ENCODE measurements at places on chromosomes 1 and 21.

DNA sequence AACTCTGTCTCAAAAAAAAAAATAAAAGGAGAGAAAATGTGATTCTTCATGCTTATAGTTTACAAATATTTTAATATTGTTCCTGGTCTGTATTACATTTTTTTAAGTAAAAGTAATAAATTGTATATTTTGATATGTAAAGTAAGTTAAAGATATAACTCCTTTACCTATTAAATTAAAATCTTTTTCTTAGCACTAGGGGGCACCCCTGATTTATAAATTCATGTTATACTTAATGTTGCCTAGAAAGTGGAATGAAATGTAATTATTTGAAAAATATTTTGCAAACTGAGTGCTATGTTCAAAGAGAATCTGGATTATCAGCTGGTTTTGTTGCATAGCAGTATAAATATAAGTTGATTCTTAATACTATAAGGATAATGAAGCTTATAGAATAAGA is 49.2 kb downstream of the RALGPS2 start:
- DNase-seq, result no peak

DNA sequence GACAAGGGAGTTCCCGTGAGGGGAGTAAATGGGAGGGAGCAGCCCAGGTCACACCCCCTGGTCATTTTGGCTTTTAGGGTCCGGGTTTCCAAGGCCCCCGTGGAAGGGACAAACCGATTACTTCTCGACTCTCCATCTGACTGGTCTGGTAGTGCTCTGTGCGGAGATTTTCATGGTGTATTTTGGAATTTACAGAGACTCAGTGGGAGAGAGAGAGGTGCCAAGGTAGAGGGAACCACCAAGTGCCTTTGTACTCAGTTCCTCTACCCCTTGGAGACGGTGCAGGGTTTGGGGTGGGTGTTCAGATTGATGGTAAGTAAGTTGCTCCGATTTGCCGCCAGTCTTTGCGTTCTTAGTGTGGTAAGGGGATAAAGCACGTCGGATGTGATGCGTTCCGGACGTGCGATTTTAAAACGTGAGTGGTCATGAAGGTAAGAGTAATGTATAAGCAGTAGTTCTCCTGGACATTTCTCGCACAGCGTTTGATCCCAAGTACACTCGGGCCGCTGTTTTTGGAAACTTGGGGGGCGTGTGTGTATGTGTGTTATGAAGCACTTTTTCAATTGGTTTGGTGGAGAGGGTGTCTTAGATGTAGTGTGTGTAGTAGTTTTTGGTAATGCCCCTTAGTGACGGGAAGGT is 682 bp downstream of the SUCO start:
- DNase-seq, result no peak

DNA sequence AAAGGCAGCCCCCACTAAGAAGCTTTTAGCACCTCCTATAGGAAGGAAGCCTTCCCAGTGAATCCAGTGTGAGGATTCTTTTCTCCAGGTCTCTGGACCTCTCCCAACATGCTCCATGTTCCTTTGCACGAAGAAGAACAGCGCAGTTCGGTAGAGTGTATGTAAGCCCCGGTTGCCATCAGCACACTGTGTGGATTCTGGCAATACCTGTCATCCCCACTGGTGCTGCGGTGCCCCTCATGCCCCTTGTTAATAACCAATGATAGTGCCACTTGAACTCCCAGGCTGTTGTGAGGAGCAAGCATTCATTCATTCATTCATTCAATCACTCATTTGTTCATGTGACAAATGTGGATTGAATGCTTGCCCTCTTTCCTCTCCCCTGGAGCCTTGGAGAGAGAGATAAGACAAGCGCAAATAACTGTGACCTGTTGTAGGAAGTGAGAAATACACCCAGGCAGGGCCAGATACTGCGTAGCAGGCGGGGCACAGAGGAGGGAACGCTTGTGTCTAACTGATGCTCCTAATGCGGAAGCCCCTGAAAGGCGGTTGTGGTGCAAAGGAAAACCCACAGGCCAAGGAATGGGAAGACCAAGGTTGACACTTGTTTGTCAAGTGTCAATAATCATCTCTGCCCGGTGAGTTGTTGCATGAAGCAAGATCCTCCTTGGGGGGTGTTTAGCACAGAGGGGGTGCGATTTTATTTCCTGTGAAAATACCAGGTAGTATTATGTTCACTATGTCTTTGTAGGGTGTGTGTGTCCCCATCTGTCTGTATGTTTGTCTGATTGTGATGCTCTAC is 9.8 kb downstream of the LGR6 start:
- DNase-seq, result no peak

DNA sequence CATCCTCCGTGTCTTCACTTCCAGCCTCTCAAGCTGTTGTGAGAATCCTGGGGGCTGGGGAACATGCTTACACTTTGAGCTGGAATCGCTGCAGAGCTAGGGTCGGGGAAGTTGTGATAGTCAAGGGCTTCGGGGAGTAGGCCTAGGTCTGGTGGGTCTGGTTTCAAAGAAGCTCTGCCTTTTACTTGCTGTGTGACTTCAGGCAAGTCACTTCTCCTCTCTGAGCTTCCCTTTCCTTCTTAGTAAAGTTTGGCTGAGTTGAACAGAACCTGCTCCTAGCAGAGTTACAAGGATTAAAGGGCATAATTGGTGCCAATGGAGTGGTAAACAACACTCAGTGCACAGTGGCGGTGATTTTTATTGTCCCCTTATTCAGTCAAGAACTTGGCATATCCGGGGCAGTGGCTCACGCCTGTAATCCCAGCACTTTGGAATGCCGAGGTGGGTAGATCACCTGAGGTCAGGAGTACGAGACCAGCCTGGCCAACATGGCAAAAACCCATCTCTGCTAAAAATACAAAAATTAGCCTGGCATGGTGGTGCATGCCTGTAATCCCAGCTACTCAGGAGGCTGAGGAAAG is 25.7 kb downstream of the ARHGEF19 start:
- no peak for DNase-seq

DNA sequence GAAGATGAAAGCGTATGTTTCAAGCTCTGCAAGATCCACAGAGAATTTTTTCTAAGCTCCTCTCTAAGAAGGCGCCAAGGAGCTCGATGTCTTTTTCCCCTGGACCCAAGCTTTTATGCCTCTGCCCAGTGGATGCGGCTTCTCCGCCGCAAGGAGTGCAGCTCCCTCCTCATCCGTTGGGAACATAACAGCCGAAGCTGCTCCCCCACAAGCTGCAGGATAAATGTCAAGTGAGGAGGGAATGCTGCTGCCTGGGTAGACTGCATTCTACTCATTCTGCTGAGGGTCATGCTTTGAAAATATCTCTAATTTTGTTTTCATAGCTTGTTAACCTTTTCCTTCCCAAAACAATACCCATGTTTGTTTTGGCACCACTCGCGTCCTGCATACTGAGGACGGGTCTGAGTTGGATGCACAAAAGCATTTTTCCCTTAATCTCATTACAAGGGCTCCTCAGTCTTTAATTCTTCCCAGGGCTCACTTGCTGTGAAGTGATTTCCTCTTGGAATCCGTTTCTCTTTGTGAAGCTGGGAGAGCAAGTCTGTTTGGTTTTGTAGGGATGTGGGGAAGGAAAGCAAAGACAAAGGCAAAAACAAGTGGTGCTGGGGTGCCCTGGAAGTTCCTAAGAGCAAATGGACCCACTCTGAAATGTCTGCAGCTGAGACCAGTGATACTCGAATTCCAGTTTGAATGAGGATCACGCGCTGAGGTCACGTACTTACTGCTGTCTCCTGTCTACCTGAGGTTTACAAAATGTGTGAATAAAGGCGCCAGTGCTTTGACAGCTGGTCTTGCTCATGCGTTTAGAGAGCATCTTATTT is 134.0 kb upstream of the IRF2BP2 start:
- no peak for DNase-seq

DNA sequence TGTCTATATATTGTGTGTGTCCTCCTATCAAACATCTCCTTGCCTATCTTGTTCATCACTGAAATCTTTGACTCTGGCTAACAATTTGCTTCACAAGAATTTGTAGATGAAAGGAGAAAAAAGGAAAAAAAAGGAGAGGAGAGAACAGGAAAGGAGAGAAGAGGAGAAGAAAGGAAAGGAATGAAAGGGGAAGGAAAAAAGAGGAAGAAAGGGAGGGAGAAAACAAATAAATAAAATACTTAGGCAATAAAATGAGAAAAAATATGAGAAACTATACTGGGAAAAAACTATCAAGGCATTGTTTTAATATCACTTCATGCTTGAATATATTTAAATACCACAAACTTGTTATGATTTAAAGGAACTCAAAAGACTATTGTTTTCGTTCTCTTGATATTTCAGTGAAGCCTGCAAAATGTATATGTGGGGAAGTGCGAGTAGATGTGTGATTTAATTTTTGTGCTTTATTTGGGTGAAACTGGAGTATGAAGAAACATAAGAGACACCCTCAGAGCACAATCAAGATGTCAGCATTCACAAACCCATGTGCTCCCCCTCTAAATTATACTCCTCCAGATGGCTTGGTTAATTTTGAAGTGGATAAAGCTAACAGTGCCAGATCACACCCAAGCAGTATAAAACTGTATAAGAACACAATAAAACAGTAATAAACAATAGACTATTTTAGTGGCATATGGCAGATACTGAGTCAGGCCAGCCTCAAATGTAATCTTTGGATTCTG is 205.7 kb upstream of the SAMSN1 start:
- no peak for DNase-seq

DNA sequence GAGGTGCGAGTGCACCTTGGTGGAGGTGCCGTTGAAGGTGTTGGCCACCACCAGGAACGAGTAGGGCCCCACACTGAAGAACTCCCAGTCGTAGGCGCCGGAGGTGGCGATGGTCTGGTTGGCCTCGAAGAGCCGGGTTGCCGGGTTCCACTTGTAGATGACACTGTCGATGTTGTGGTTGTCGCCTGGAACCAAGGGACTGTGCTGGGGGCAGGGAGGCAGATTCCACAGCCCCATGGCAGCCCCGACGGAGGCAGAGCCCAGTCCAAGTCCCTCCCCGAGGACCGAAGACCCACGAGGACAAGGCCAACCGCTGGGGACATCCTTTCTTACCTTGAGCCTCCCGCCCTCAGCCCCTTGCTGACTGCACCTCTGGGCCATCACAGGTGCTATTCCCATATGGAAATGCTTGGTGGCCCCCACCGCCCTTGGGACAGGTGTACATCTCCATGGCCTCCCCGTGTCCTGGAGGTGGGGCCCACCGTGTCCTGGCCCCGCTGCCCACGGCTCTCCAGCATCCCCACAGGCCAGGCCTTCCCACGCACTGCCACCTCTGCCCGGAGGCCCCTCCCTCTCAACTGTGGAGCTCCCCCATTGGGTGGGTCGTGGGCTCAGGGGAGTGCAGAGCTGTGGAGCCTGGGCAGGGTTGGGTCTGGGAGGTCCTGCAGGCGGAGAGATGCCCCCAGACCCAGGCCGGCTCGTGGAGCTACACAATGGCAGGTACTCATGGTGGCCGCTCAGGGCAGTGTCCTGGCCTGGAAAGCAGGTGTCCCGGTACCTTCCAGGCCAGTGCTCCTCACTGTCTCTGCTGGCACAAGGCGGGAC is 17.9 kb downstream of the KRTAP10-1 start:
- no peak for DNase-seq

GRCh38 chr1:83052865-83053264 is 946.1 kb downstream of the TTLL7 start:
- no peak for DNase-seq

DNA sequence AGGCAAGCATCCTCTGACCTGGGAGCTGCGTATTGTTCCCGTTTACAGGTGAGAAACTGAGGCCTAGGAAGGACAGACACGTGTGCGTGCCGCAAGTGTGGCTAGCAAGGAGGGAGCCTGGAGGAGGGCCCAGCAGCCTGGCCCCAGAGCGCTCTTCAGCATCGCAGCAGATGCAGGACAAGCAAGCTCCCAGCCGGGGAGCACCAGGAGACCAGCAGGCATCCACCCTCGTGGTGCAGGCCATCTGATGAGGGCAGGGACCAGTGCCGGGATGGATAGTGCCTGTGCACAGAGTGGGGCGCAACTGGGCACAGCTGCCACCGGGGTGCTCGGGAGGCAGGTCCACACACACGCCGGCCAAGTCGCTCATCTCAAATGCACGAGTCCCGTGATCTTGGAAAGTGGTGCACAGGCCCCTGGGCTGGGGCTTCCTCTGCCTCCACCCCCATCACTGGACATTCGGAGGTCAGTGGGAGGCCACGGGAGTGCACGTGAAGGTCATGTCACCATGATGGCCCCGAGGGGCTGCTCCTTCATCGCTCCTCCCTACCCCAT is 55.1 kb downstream of the COL18A1 start:
- DNase-seq, result no peak

GRCh38 chr1:81351864-81352263 is 448.9 kb upstream of the ADGRL2 start:
- no peak for DNase-seq

GRCh38 chr1:218880484-218881060 is 293.1 kb upstream of the LYPLAL1 start:
- DNase-seq, result no peak

- DNase-seq, result no peak
These were observed 13.9 kb downstream of the SERTAD4 start for GRCh38 chr1:210246447-210246846.

DNA sequence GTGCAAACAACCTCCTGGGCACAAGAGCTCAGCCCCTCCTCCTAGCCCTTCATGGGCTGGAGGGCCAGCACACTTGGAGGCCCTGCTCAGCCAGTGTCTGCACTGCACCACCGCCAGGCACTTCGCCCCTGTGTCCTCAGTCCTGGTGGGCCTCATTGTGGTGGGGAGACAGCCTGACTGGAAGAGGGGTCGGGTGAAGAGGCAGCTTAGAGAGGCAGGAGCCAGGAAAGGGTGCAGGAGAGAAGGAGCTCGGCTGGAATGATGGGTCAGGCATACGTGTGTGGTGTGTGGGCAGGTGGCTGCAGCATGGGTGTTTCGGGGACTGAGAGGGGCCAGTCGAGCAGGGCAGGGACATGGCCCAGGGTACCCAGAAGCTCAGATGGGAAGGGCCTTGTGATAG is 4.1 kb downstream of the WNT3A start:
- no peak for DNase-seq

Data from stimulated activated CD4-positive, alpha-beta T cell treated with anti-CD3 and anti-CD28 coated beads, Interleukin-1b, Interleukin-23, amount 100 ng/mL, for 1 hour (primary cell).